CD8-positive, alpha-beta memory T cell (primary cell): ENCODE measurements at places on chromosomes 3 and 15. TPM values are rescaled to one million over a fixed set of nuclear protein-coding genes. Genes with fewer than 3 reads are reported as not detected.

The CMTM7 gene
- total RNA-seq: 39.4 TPM

The SETD5 gene
- total RNA-seq: 89.8 TPM

The ATP1B3 gene
- total RNA-seq: 230 TPM

The EHD4 gene
- total RNA-seq: 26.4 TPM

The ZDHHC19 gene
- total RNA-seq: not detected

The VGLL3 gene
- total RNA-seq: not detected

GRCh38 chr3:31740397-31740796 is 207.7 kb downstream of the STT3B start:
- DNase-seq: no peak

DNA sequence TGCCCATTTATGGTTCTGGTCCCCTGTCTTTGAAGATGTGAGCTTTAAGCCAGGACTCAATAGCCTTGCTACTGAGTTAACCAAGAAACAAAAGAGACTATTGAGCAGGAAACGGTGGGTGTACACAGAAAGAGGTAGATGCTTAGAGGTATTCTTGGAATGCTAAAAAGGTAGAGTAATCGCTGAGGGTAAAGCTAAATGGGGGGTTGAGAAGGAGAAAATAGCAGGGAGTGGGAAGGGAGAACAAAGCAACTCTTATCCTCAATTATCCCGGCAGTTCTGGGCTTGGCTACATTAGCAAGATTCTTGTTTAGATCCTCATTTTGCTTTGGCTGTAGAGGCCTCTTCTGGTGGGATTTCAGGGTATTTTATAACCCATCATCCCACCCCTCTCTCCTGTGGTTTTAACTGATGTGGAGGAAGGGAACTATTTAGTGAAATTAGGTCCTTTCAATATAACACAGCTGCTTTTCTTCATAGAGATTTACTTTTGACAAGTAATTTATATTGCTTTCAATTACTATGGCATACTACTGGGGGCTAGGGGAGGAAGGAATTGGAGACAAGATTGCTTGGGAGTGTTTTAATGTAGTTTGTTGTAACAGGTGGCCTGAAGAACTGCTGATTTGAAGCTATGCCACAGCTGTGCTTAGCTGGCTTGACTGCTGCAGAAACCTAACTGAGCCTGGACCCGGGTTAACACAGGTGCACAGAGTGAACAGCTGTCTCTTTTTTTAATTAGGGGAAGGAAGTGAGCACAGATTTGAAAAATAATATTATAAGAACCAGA is 234.3 kb upstream of the CCDC54 start:
- DNase-seq: no peak

- DNase-seq: no peak
Observed at GRCh38 chr3:43260412-43260811, 25.9 kb upstream of the SNRK start.

DNA sequence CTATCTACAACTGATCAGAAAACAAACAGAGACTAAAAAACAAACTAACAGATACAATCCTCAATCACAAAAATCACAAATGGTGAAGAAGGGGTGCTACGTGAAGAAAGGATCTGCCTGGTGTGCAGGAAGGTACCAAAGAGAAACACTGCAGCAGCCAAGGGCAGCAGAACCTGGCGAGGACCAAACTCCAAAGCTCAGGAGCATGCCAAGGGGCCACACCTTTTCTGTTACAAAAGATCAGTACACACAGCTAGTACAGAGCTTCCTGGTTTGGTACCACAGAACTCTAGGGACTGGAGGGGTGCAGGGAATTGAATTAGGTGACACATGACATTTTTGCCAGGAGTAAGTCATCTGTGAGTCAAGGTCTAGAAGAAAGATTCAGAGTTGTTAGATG is 107.4 kb upstream of the GRM7 start:
- no peak for DNase-seq

DNA sequence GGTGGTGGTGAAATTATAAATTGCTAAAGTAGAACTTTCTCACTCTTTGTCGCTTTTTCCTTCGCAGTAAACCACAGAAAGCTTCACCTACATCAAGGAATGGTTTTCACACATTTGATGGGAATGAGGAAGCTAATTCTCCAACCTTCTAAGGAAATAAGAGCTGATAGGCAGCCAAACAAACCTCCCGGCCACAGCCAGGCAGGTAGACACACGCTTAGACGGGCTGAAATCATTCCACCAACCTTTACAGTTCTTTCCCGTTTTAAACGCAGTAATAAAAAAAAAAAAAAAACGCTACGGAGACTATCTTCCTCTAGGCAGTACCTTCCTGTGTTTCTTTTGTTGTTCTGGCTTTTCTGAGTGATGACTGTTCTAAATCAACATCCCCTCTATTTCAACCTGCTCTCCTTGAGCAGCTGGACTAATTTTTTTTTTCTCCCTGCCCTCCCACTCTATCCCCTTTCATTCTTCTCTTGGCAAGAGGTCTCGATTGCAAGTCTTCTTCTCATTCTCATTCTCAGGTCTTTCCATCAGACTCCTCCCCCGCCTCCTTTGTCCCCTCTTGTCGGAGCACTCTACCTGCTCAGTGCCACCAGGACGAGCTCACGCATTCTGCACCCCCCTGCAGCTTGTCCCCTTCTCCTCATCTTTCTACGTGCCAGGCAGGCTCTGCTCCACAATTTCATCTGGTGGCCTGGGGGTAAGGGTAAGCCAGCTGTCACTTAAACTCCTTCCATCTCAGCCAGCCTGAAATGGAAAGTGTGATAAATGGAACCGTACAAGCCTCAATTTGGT is 391.1 kb upstream of the MDFIC2 start:
- DNase-seq: no peak

- DNase-seq: no peak
Observed at GRCh38 chr3:4972652-4973643, 6.3 kb upstream of the BHLHE40 start.

- no peak for DNase-seq
Observed at GRCh38 chr3:185316740-185317412, 46.1 kb upstream of the MAP3K13 start.

GRCh38 chr3:154378311-154378710 is 51.7 kb downstream of the GPR149 start:
- DNase-seq: no peak

DNA sequence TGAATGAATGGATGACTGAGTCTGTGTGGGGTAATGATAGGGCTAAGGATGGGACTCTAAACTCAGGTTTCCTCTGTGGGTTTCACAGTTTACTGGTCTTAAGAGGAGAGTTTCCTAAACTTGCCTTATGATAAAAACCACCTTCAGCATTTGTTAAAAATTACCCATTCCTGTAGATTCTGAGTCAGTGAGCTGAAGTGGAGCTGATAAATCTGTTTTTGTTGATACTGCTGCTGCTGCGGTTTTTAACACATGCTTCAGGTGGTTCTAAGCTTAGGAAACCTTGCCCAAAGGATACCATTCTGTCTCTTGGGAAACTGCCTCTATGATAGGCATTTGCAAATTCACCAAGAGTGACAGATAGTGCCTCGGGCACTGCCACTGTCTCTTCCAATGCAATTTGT is 52.6 kb downstream of the MECOM start:
- DNase-seq: no peak

GRCh38 chr3:157026091-157026490 is 133.9 kb downstream of the CCNL1 start:
- DNase-seq: no peak

- DNase-seq: no peak
Observed at GRCh38 chr3:30513374-30514152, 92.8 kb upstream of the TGFBR2 start.

- DNase-seq: no peak
Observed at GRCh38 chr3:29057326-29057725, 223.5 kb upstream of the RBMS3 start.

GRCh38 chr15:81338170-81339007 is 14.4 kb upstream of the STARD5 start:
- DNase-seq: no peak

DNA sequence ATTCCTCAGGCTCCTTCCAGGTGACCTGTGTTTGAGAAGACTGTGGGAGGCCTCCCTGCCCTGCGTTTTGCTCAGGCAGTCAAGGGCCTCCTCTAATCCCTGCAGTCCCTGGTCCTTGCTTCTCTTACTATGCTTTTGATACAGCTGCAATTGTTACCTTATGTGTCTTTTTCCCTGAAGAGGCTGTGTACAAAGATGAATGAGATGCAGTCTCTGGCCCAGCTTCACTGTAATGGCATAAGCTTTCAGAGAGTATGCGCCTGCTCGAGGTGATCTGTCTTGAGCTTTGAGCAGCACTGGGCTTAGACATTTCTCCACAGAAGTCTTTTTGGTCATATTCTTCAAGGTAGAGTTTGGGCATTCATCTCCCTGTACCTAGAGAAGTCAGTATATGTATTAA is 129.6 kb downstream of the AKAP13 start:
- no peak for DNase-seq

GRCh38 chr3:39540162-39540921 is 72.9 kb downstream of the MOBP start:
- DNase-seq: no peak

DNA sequence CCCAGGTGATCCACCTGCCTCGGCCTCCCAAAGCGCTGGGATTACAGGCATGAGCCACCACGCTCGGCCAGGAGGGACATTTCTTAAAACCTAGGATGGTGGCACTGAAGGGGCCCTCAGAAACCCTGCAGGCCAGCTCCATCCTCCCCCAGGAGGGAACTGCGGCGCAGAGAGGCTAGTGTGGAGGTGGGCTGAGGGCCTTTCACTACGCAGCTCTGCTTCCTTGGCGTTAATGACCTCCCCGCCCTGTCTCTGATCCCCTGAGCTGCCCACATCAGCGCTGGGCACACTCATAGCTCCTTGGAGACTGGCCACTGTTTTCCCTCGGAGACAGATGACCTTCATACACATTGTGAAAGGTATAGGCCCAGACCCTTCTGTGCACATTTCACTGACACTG is 46.2 kb upstream of the MAGEF1 start:
- no peak for DNase-seq
